ENCODE measurements at places on chromosomes 1 and 21.

- DNase-seq: no peak
Measured at GRCh38 chr1:13707164-13707563, 7.2 kb downstream of the PRDM2 start.

- DNase-seq: no peak
Measured at GRCh38 chr1:238018214-238018613, 127.5 kb upstream of the ZP4 start.

- no peak for DNase-seq
Measured at GRCh38 chr1:24969596-24970398, 39.7 kb upstream of the RUNX3 start.

DNA sequence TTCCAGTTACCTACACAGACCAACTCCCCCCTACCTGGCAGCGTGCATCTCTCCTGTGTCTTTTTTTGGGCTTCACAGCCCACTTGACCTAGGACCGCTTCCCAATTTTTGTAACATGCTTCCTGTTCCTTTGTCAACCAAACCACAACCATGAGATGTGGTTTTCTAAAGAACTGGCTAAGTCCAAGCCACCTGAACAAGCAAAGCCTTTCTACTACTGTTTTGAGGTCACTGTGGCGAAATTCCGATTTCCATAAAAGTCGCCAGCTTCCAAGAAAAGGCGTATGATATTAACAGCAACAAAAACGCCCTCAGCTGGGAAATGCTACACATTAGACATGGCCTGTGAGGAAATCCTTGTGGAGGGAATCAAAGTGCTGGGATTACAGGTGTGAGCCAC is 12.7 kb upstream of the AK2 start:
- no peak for DNase-seq

- DNase-seq: no peak
Measured at GRCh38 chr1:22781483-22781882, 70.8 kb downstream of the EPHB2 start.

DNA sequence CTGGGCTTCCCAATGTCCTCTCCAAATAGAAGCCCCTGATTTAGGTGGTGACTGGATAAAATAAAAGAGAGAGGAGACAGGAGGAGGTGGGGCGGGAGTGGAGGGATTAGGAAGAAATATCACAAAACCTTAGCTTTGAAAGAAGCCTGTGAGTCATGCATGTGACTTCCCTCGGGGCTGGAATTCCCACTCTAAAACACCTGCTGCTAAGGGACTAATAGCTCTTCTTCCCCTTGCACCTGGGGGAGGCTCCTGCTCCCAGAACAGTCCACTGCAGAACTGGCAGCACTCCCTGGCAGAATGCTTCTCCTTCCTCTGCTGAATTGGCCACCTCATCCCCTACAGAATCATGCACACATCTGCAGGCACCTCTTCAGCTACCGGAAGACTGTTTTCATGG is 207.2 kb downstream of the ATG4C start:
- no peak for DNase-seq

- DNase-seq: peak; percentile 97
Measured at GRCh38 chr1:65174585-65174984, 26.6 kb downstream of the AK4 start.

GRCh38 chr1:145690587-145691558 is 16.3 kb downstream of the PDZK1 start:
- peak; percentile 85 for DNase-seq

DNA sequence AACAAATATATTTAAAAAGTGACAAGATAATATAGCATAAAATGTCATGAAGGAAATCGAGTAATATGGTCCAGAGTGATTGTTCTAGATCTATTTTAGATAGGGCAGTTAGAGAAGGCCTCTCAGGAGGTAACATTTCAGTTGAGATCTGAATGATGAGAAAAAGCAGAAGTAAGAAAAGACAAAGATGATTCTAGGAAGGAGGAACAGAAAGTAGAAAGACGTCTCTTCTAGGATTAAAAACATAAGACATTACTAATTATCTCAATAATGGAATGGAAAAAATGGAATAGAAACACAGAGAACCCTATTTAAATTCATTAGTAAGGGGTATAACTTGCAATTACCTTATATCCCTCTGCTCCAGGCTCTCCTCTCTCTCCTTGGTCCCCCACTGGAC is 130.0 kb upstream of the ZNHIT6 start:
- no peak for DNase-seq

GRCh38 chr1:198678901-198679329 is 40.1 kb downstream of the PTPRC start:
- no peak for DNase-seq

DNA sequence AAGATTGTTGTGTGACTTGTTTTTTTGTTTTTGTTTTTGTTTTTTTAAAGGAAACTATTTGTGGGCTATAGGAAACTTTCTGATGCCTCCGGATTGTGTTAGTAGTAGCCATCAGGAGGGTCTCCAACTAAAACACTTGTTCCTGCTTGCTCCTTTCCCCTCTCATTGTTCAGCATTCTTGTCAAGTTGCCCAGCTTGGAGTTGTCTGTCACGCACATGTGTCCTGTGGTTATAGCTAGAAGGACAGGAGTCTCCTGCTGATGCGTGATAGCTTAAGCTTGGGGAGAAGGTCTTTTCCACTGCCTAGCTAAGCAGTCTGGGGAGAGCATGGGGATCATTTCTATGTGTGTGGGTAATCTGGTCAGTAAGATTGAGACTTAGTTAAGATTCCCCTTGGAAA is 3.2 kb upstream of the LYPLA2 start:
- no peak for DNase-seq

DNA sequence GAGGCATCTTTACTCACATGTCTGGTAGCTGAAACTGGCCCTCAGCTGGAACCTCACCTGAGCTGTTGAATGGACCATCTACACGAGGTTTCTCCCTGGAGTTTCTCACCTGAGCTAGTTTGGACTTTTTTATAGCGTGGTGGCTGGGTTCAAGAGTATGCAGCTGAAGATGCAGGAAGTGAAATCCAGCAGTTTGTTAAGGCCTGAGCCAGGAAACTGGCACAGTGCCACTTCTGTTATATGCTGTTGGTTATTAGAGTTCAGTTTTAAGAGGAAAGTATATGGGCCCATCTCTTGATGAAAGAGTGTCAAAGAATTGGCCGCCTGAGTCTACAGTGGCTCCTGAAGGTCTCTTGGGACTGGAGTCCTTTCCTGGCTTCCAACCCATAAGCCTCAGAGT is 35.6 kb downstream of the STUM start:
- DNase-seq: no peak

DNA sequence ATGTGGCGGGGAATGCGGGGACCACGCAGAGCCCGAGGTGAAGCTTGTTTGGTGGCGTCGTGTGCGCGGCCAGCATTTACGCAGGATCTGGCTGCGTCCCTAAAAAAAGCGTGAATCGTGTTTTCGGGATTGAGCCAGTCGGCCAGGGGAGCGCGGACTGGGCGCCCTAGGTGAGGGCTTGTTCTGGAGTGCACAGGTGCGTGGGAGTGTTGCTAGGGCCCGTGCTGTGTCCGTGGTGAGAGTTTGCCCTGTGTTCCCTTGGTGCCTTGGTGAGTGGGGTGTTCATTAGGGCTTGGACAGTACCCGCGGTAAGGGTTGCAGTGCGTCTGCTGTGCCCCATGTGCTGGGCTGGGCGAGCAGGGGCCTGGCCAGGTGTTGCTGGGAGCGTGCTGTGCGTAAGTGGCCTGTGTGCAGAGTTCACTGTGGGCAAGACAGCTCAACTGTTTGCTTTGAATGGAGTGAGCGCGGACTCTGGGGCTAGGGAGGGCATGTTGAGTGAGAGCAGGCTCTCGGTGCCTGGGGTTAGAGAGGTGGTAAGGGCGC is 673 bp downstream of the CD46 start:
- DNase-seq: peak; percentile 3

DNA sequence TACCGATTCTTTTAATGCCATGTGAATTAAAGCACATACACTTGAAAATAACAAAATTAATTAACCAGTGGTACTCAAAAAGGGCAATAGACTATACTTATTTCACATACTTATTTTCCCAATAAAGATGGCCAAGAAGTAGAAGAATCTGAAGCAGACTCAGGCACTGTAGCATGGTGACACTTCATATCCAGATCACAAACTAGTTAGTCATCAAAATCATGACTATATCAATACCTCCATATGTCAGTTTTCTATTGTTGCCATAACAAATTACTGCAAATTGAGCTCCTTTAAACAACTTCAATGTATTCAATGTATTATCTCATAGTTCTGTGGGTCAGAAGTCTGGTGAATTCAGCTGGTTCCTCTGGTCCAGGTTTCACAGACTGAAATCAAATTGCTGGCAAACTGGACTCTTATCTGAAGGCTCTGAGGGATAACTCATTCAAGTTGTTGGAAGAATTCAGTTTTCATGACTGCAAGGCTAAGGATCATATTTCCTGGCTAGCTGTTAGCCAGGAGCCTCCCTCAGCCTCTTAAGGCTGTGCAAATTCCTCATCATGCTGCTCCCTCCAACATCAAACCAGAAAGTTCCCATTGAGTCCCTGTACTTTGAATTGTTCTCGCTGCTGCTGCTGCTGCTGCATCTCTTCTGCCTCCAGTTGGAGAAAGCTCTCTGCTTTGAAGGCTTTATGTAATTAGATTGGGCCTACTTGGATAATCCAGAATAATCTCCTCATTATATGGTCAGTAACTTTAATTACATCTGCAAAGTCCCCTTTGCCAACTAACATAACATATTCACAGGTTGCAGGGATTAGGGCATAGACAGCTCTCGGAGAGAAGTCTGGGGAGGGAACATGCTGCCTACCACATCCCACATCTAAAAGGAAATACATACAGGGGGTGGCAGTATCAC is 91.5 kb downstream of the MRPL39 start:
- DNase-seq: peak; percentile 40

Data from fibroblast of skin of back (primary cell).